ENCODE measurements at places on chromosomes 12 and 14.

DNA sequence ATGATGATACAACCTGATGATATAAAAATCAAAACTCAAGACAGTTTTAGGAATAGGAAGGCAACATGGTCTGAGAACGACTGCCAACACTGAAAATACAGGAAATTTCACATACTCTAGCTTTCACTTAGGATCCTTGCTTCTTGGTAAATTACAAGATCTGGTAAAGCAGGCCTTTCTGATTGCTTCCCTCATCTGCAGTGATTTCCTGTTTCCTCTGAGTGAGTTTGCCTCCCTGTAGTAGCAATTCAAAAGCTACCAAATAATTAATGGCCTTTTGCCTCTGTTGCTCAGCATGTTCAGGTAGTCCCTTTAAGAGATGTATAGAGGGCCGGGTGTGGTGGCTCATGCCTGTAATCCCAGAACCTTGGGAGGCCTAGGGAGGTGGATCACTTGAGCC lies 2.0 kb upstream of the IRAK3 start:
- DNase-seq = no peak

- no peak for DNase-seq
Observed at GRCh38 chr12:13198241-13198640, 1.7 kb downstream of the EMP1 start.

- DNase-seq = no peak
Observed at GRCh38 chr14:74242780-74243042, 3.5 kb downstream of the VSX2 start.

DNA sequence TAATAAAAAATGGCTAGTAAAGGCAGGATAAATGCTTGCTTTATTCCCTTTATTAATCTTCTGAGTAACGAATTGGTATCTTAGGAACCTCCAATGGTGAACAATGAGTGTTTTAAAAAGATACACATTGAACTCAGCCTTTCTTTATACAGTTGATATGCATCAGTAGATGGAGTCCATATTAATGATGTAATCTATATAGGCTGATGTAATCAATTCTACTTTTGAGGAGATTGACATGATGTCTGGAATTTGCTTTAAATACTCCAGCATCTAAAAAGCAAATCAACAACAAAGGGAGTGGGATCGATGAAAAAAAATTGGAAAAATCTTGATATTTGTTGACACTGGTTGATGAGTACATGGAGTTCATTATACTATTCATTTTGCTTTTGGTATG lies 106.2 kb downstream of the ANO4 start:
- no peak for DNase-seq

DNA sequence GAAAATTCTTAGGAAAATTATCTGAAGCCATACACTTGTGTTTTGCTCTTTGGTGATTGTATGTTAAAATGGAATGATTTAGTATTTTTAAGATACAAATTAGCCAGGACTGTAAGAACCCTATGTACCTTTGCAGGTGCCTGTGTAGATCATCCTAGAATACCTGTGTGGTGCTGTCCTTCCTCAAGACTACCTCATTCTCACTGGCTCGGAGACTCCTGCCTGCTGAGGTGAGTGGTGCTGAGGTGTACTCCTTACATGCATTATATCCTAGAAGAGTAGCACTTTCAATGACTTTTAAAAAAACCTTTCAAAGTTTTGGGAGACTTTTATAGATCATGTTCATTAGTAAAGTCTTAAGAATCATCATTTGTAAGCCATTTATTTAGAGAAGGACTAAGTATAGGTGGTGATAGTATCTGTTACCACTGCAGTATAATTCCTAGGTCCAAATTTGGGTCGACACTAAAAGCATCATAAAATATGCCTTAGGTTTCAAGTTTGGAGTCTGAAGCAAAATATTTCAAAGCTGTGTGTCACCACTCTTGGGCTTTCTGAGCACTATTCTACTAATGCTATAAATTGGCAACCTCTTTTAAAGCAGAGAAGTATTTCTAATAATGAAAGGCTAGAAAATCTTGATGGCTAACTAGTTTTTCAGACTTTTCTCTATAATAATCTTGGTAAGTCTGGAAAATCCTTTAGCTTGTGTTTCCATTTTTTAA lies 36.6 kb downstream of the RASSF8 start:
- DNase-seq = no peak

GRCh38 chr12:106223485-106224354 lies 24.1 kb downstream of the CKAP4 start:
- peak; percentile 30 for DNase-seq

DNA sequence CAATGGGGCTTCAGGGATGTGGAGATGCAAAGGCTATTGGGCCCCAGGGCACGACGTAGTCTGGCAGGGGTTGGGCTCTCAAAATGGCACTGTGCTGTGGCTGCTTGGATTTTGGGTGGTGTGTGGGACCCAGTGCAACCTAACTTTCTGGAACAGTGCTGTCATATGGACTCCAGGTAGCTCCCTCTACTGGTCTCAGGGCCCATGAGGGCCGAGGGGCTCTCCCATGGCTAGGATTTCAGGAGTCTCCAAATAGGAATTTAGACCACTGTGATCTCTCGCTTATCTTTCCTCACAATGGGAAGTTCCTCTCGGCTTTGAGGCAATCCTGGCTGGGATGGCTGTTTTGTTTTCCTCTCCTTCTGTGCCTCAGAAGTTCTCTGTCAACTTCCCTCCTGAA lies 68.2 kb upstream of the MUCL1 start:
- no peak for DNase-seq

DNA sequence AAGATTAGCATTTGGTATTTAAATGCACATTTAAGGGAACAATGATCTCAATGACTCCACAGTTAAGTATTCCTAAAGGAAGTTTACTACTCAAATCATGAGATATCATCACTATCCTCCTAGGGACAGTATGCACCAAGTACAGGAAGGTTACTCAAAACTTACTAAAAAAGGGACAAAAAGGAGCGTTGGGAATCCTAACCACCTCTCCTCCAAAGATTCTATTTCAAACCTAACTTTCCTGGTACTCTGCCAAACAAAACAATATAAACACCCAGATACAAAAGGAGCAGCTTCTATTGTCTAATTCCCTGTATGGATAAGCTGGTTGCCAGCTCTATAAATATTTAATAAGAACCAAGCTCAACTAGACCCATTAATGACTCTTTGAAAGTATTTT lies 377.7 kb downstream of the NUAK1 start:
- peak; percentile 8 for DNase-seq

DNA sequence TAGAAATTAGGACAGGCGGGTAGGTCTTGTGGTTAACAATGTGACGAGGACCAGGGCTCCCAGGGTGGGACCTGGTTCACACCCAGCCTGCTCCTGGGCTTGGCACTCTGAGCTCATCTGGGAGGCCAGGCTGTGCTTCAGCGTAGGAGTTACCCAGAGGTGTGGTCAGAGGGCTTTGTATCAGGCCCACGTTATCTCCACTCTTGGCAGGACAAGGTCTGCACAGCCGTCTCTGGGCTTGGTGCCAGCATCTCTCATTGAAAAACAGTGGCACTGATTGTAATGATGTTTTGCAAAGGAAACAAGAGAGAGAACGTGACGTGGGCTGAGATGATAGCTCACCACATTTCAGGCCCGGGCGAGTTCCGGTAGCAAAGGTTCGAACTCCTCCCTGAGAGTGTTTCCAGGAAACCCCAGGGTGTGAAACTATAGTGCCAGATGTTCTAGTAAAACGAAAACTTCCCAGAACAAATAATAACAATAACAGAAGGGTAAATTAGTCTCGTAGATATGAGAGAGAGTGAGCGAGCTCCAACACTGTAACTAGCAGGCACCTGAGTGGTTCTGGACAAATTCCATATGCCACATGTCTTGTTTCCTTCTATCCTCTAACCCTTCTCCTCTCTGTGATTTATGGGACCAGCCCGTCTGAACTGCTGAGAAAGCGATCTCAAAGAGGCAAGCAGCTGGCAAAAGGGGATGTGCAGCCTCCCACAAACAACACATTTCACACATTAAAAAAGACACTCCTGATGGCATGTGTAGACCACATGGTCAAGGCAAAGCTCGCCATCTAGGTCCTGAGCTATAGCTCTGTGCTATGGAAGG lies 227.3 kb downstream of the KTN1 start:
- peak; percentile 96 for DNase-seq

- DNase-seq = no peak
Observed at GRCh38 chr12:108935159-108935763, 55.4 kb downstream of the DAO start.

DNA sequence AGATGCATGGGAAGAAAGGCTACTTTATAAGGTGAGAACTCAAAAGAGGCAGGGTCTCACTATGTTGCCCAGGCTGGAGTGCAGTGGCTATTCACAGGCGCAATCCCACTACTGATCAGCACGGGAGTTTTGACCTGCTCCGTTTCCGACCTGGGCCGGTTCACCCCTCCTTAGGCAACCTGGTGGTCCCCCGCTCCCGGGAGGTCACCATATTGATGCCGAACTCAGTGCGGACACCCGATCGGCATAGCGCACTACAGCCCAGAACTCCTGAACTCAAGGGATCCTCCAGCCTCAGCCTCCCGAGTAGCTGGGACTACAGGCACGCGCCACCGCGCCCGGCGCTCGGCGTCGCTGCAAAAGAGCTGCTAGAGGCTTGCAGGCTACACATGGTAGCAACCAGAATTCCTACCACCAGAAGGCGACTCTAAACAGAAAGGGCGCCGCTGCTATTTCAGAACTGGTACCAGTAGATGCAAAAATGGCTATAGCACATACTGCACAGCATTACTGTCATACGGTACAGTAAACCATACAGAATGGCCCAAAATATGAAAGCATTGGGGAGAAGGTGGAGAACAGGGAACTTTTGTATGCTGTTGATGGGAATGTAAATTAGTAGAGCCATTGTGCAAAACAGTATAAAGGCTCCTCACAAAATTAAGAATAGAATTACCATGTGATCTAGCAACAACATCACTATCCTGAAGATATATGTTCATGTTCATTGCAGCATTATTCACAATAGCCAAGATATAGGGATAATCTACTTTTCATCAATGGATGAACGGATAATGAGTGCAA lies 1.2 kb upstream of the NEMF start:
- DNase-seq = peak; percentile 66

- DNase-seq = no peak
Observed at GRCh38 chr12:117847371-117847770, 121.4 kb downstream of the KSR2 start.

DNA sequence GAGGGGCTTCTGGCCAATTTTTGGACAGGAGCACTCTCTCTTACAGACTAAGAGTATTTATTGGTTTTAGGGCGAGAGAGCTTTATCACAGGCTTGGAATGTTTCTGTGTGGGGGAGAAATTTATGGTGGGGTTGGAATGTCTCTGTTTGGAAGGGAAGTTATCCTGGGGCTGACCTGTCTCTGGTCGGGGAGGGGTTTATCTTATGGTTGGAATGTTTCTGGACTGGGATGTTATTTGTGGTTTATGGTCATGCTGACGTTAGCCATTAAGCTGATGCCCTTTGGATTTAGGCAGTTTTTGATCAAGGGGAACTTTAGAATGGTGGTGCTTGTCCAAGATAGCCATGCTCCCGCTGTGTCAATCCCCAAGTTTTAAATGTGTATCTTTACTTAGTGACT lies 614.8 kb downstream of the DIO2 start:
- no peak for DNase-seq

DNA sequence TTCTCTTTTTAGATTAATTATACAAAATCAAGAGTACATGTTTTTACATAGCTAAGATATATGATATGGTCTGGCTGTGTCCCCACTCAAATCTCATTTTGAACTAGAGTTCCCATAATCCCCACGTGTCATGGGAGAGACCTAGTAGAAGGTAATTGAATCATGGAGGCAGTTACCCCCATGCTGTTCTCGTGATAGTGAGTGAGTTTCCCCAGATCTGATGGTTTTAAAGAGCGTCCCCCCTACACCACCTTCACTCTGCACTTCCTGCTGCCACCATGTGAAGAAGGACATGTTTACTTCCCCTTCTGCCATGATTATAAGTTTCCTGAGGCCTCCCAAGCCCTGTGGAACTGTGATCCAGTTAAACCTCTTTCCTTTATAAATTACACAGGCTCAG lies 21.4 kb upstream of the DRAM1 start:
- no peak for DNase-seq

GRCh38 chr14:92958373-92959188 lies 35.6 kb downstream of the CHGA start:
- peak; percentile 40 for DNase-seq

DNA sequence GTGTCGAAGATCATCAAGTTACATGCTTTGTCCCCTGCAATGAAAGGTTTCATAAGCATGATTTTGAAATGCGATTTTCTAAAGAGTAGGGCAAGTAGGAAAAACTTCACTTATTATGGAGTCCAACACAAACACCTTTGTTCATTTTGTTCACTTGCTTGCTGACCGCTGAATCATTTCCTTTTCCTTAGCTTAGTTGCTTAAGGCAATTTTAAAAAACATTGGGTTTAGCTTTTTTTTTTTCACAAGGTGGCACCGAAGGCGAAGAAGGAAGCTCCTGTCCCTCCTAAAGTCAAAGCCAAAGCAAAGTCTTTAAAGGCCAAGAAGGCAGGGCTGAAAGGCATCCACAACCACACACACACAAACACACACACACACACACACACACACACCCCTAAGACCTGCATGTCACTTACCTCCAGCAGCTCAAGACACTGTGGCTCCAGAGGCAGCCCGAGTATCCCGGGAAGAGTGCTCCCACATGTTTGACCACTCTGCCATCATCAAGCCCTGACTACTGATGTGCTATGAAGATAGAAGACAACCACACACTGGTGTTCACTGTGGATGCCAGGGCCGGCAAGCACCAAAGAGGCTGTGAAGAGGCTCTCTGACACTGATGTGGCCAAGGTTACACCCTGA lies 11.4 kb downstream of the MANSC1 start:
- no peak for DNase-seq

DNA sequence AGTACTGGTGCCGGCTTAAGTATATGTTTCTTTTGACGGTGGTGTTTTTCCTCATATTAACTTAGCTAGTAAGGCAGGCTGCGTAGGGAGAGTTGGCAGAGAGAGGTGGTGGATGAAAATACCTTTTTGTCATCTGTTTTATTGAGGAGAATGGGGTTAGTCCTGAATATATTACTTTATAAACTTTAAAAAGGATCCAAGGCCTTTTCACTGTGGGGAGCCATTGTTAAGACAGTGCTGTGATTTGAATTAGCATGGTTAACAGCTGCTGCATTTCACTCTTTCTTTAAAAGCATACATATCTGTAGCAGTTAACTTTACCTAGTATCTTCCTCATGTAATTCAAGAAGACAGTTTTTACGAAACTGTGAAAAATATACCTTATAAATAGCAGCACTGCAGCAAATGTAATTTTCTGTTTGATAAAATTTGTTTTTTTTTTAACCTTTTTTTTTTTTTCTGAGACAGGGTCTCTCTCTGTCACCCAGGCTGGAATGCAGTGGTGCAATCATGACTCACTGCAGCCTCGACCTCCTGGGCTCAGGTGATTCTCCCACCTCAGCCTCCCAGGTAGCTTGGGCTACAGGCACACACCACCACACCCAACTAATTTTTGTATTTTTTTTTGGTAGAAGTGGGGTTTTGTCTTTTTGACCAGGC lies 57.1 kb downstream of the AEBP2 start:
- no peak for DNase-seq

All from DMS153 (cell line).